ENCODE measurements at places on chromosomes 4 and X.

DNA sequence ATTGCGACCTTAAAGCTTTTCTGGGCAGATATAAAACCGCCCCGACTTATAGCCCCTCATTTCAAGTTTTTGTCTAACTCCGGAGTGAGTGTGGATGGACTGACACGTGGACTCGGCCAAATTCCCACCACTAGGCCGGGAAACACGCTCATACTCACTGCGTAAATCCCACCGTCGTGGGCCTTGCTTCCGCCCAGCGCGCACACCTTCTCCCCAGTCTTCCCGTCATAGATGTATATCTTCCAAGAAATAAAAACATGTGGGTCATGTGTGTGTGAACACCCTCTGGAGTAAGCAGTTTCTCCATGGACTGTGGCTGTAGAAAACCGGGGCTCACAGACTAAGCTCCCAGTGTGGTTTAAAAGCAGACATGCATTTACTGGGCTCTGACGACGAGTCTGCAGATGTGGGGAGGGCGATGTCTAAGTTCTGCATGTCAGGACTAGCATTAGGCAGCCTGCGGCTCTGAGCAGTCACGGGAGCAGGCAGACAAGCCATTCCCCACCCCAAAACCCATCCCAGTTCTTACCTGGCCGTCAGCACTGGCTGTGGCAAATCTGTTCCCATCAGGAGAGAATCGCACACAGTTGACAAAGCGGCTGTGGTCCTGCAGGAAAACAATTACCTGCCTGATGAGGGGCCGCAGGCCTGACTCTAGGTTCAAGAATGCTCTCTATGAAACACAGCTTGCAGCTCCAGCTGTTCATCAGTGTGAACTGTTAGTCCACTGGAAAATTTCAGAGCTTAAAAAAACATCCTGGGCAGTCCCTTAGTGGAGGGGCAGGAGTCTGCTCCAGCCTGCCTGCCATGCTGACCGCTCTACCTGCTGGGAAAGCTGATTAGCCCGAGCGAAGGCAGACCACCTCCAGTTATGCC, 28.2 kb downstream of the WDR1 start:
- DNase-seq = no peak

DNA sequence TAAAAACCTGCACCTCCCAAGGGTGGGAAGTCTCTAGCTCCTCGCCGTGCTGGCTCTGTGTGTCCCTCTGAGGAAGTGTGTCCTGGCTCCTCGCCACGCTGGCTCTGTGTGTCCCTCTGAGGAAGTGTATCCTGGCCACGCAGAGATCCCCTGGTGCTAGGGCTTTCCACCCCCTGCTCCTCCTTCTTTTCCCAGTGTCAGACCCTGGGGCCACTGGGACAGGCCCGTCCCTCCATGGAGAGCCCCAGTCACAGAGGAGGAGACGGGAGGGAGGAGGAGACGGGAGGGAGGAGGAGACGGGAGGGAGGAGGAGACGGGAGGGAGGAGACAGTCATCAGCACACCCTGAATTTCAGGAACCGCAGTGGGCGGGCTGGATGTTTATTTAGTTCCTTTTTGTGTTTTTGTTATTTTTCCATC, 53.8 kb upstream of the HGFAC start:
- no peak for DNase-seq

DNA sequence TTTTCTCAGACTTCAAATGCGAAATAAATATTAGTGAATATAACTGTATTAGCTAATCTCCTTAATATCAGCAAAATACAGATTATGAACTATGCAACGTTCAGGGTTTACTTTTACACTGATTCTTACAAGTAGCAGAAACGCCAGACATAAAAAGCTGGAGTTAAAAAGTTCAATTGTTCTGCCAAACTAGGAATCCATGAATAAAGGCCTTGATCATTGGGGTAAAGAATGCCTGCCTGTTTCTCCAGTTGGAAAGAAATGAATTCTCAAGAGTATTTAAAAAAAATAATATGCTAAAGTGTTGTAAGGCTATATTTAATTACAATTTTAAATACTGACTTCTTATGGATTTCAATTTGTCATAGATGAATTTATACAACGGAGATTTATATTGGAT, 612.2 kb downstream of the DMD start:
- DNase-seq = no peak

- DNase-seq = no peak
Observed at GRCh38 chr4:79964020-79964399, 109.0 kb downstream of the ANTXR2 start.

DNA sequence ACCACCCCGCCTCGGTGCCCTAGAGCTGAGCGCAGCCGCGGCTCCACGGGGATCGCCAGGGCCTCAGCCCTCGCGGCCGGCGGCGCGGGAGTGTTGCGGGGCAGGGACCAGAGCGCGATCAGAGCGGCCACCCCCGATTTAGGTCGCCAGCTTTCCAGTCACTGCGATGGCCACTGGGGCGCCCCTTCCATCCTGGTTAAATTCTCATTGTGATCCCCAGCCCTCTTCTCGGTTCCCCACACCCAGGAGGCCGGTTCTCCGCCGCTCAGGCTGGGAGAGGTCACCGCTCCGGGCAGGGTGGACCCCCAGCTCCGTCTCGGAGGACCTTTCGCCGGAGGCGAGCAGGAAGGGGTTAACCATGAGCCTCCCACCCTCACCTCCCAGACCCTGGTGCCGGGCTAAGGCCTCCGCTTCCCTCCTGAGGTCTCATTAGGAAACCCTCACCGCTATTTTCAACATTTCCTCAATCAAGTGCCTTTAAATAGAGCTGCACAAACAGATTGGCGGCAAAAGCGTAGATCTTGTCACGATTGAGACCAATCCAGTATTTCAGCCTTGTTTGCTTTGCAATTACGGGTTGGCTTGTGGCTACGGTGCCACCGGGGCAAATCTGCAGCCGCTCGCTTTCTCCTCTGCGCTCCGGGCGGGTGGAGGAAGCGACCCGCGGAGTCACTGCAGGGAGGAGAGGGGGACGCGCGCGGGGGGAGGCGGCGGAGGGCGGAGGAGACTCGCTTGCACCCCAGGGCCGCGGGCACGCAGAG, 8.3 kb upstream of the HAND2 start:
- DNase-seq = no peak

DNA sequence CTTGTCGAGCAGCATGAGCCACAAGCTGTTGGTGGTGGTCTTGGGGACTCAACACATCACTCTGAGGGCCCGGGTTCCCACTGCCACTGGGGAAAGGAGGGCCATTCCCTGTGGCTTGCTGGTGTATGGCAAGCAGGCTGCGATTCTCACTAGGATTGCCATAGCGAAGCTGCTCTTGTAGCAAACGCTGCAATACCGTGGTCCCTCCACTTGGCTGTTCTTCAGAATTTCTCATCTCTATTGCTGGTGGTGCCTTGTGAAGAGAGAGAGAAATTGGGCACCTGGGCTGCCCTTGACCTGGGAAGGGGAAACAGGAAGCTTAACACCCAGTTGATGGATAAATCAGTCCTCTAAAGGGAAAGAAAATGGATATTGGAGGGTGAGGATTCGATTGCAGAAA, 17.7 kb downstream of the AMOT start:
- no peak for DNase-seq

- DNase-seq = no peak
Observed at GRCh38 chr4:84498203-84498934, 723 bp downstream of the NKX6-1 start.

DNA sequence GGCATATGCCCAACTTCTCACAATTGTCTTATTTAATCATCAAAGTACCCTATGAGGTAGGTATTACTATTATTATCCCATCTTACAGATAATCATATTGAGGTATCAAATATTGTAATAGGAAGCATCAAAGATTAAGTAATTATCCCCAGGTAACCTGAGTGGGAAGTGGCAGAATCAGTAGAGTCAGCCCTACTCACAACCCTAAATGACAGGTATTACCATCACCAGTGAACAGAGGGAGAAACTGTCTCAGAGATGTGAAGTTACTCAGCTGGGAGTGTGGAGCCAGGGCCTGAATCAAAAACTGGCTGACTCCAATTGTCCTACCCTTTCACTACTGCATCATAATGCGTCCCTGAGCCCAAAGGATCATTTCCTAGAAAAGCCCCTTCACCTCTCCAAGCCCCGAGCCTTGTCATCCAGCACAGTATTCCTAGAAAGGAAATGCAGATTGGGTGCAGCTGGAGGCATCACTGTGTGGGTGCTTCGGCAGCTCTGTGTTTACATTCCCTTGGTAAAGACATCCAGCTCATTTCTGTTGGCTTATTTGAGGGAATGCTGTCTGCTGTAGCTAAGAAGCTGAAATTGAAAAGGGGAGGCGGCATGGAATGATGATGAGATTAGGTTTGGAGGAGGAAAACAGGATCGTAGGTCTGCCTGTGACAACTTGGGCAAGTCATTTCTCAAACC, 72.8 kb downstream of the DHX15 start:
- no peak for DNase-seq

GRCh38 chr4:168908851-168909273, 101.2 kb downstream of the CBR4 start:
- DNase-seq = no peak

DNA sequence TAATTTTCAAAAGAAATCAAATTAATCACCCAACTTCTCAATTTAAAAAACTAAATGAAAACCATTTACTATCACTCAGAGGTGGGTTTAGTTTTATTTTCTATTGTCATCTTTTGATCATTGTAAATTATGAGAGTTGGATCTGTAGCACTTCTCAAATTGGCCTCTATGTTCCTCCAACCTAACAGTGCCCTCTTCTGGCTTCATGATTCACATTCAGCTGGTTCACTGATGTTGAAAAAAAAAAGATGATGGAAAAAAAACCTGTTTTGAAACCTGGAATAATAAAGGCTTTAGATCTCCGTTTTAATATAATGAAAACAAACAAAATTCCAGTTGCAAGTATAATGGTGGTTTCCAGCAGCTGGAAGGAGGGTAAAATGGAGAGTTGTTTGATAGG, 2.4 kb upstream of the NBDY start:
- DNase-seq = no peak

GRCh38 chr4:121801715-121802075, 572 bp downstream of the EXOSC9 start:
- DNase-seq = no peak

- peak; percentile 89 for DNase-seq
Observed at GRCh38 chr4:152536545-152537182, 772 bp upstream of the FBXW7 start.
